Osteoblast (primary cell): ENCODE measurements at places on chromosomes 5 and 9. TPM values are rescaled to one million over a fixed set of nuclear protein-coding genes. Genes with fewer than 3 reads are reported as not detected.

The PCDHGB5 gene
- 21.5 and 24.2 TPM in 2 replicates for total RNA-seq

The TMC1 gene
- under 0.01 TPM in 1 of 2 replicates, not detected in the other for total RNA-seq

The RAB3C gene
- total RNA-seq = not detected in 2 replicates

The HSPB3 gene
- total RNA-seq = not detected in 2 replicates

The LHX3 gene
- total RNA-seq = under 0.01 TPM in 1 of 2 replicates, not detected in the other

The TAF1L gene
- not detected in 2 replicates for total RNA-seq

The TMEM8B gene
- 2.1 and 2.5 TPM in 2 replicates for total RNA-seq

The IL4 gene
- total RNA-seq = not detected in 2 replicates

The TPPP gene
- total RNA-seq = not detected in 2 replicates

The DNAI1 gene
- 47.4 TPM in 1 of 2 replicates, not detected in the other for total RNA-seq

The SLC36A3 gene
- total RNA-seq = not detected in 2 replicates

The TLX3 gene
- not detected in 2 replicates for total RNA-seq

The C9orf153 gene
- under 0.01 and 0.59 TPM in 2 replicates for total RNA-seq

- DNase-seq = no peak
Measured at GRCh38 chr9:69137311-69137710, 36.8 kb upstream of the TJP2 start.

- DNase-seq = peak; percentile 98
Measured at GRCh38 chr9:113564498-113565237, 101.1 kb downstream of the RGS3 start.

- no peak for DNase-seq
Measured at GRCh38 chr9:134350416-134350994, 24.2 kb downstream of the RXRA start.

DNA sequence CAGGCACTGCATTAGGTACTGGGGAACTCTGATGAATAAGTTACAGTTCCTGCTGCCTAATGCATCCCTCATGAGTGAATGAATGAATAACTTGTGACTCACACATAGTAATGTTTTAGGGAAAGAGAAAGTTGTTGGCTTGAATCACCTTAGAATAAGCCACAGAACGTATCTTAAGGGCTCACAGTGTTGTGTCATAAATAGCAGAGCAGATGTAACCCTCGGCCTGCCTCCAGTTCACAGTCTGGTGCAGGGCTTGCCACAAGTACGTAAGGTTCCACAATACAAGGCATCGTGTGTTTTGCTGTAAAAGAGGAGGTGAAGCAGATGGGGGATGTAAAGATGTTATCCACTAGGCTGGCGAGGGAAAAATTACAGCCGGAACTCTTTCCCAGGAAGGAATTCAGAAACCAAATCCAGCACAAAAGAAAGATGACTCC is 218.7 kb downstream of the TRPM3 start:
- peak; percentile 39 for DNase-seq

GRCh38 chr5:173800340-173800739 is 87.8 kb upstream of the CPEB4 start:
- no peak for DNase-seq

GRCh38 chr5:131706281-131706680 is 71.3 kb upstream of the RAPGEF6 start:
- no peak for DNase-seq

- no peak for DNase-seq
Measured at GRCh38 chr5:14767735-14768507, 103.4 kb downstream of the OTULIN start.

DNA sequence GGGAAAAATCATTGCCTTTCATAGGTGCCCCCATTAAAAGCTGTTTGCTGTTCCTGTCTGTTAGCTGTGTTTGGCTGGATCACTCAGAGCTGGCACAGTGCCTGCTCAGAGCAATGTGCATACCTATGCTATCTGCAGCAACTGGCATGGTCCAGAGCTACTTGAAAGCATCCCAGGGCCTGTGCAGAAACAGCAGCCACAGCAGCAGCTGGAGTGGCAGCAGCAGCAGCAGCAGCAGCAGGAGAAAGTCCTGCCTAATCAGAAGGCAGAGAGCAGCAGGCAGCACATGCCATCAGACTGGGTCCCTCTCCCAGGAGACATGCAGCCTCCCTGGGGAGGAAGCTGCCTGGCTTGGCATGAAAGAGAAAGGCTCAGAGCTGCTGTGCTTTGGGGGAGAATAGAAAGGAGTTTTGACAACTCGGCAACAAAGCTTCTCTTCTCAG is 243.8 kb upstream of the WWC1 start:
- no peak for DNase-seq

DNA sequence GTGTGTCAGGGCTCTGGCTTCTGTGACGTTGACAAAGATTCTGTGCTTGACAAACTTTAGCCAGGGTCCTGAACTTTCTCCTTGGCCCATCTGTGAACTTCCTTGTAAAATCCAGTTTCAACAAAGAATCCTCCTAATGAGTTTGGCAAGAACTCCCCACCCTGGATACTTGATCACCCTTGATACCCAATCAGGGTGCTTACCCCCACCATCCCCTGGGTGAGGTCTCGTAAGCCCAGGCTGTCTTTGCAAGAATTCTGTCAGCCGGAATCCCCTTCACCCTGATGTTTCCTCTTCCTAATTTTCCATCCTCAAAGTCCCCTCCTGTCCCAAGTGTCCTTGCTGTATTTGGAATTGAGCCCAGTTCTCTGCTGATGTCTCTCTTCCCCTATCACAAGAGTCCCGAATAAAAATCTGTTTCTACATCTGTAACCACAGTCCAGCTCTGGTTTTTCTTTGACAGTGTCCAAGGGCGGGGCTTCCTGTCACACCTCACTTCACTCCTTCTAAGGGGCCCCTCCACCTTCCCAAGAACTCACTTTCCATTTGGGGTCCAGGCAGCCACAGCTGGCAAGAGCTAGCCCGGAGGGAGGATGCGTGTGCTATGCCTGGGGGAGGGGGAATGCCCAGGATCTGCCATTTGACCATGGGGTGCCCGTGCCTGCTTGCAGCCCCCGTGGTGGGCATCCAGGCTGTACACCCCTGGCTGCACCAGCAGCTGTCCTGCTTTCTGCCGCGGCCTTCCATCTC is 2.7 kb upstream of the CARD19 start:
- DNase-seq = peak; percentile 78

DNA sequence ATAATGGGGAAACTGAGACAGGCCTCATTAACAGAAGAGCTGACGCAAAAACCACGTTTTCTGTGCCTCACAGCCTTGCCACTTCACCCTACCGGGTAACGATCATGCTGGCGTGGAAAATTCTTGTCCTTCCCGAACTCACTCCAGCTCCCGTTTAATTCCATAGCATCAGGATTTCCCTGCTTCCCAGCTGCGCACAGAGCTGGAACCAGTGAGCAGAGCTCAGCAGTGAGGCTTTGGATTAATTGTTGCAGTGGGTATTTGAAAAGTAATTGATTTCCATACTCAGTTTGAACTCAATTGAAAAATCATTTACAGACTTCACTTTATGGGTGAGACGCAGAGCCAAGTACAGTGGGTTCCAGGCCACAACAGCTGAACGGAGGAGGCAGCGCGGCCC is 199.0 kb upstream of the ADAMTS16 start:
- DNase-seq = no peak

GRCh38 chr5:38722918-38723317 is 122.9 kb upstream of the OSMR start:
- no peak for DNase-seq

GRCh38 chr5:96714951-96715451 is 52.8 kb downstream of the CAST start:
- DNase-seq = peak; percentile 79

DNA sequence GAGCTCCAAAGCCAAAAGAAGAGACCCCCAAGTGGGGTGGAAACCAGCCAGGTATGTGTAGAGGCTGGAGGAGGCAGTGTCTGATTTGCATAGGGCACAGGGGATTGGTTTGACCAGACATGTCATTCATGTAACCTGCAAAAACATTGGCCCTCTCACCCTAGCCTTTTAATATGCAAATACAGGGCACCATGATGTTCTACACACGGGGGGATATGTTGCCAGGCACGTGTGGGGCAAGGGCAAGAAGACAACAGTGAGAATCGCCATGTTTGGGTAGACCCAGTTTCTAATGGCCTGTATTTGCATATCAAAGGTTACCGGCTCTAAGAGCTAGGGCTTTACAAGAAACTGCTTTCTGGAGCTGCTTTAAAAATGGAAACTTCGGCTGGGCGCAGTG is 208.9 kb downstream of the GOLPH3 start:
- DNase-seq = no peak

- DNase-seq = no peak
Measured at GRCh38 chr5:36712706-36713105, 106.3 kb downstream of the SLC1A3 start.

DNA sequence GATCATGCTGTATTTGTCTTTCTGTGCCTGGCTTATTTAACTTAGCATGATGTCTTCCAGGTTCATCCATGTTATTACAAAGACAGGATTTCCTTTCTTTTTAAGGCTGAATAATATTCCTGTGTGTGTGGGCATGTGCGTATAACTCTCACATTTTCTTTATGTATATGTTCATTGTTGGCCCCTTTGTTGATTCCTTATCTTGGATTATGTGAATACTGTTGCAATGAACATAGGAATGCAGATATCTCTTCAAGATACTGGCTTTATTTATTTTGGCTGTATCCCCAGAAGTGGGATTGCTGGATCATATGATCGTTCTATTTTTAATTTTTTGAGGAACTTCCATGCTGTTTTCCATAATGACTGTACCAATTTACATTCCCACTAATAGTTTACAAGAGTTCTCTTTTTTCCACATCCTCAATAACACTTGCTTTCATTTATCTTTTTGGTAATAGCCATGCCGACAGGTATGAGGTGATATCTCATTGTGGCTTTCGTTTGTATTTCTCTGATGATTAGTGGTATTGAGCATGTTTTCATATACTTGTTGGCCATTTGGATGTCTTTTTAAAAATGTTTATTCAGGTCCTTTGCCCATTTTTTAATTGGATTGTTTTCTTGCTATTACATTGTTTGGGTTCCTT is 38.0 kb downstream of the CREBRF start:
- no peak for DNase-seq

GRCh38 chr9:136902259-136902821 is 16.0 kb downstream of the TRAF2 start:
- DNase-seq = peak; percentile 99

- peak; percentile 64 for DNase-seq
Measured at GRCh38 chr9:113178087-113178486, 27.3 kb downstream of the SLC31A2 start.

DNA sequence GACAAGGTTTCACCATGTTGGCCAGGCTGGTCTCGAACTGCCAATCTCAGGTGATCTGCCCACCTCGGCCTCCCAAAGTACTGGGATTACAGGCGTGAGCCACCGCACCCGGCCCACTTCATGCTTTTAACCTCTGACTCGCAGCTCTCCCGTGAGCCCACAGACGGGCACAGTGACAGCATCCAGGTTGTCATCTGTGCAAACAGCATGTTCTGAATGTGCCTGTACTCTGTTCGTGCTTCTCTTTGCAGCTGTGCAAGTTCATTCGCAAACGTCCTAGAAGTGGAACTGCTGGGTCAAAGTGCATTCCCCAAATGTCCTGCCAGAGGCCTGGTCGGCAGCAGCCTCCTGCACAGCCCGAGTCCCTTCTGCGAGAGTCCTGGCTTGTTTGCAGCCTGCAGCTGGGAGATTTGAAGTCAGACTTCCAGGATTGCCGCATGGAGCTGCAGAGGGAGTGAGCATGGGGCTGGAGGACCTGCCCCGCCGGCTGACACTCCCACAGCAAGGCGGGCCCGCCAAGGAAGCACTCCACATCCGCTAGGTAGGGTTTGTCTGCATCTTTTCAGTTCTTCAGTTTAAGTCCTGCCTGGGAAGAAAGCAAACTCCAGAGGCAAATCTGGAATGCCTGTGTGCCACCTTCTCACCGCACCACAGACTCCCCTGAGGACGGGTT is 3.4 kb downstream of the BRD3OS start:
- peak; percentile 61 for DNase-seq

GRCh38 chr5:131068076-131068475 is 97.0 kb downstream of the HINT1 start:
- DNase-seq = peak; percentile 11

DNA sequence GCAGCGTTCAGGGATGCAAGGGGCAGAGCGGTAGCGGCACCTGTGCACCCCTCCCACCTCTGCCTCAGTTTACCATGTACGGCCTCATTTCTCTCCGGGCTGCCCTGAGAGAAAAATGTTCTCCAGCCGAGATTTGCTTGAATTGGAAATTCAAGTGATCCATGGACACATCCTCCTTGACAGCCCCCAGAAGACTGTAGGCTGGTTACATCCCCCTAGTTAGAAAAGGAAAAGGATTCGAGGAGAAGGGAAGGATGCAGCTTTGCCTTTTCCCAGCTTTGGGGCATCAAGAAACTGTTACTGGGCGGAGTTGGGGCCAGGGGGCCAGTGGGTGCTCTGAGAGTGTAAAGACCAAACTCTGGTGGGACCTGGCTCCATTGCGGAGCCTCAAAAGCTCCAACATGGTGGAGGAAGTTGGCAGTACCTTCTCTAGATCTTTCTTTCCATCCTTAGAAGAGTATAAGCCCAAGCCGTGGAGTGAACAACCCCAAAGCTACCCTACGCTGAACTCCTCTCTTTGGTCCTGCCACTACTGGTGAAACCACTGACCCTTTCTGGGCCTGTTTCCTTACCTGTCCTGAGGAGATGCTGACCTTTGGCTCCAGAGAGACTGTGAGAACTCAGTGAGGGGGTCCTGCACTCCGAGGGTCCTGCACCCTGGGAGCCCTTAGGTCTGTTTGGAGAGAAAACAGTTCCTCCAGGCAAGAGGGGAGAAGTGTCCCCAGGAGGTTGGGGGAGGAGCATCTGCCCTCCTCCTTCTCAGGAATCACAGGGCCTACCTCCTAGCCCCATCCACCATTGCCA is 1.0 kb upstream of the BARX1 start:
- peak; percentile 87 for DNase-seq

GRCh38 chr5:154300207-154300883 is 109.8 kb downstream of the GALNT10 start:
- DNase-seq = no peak

DNA sequence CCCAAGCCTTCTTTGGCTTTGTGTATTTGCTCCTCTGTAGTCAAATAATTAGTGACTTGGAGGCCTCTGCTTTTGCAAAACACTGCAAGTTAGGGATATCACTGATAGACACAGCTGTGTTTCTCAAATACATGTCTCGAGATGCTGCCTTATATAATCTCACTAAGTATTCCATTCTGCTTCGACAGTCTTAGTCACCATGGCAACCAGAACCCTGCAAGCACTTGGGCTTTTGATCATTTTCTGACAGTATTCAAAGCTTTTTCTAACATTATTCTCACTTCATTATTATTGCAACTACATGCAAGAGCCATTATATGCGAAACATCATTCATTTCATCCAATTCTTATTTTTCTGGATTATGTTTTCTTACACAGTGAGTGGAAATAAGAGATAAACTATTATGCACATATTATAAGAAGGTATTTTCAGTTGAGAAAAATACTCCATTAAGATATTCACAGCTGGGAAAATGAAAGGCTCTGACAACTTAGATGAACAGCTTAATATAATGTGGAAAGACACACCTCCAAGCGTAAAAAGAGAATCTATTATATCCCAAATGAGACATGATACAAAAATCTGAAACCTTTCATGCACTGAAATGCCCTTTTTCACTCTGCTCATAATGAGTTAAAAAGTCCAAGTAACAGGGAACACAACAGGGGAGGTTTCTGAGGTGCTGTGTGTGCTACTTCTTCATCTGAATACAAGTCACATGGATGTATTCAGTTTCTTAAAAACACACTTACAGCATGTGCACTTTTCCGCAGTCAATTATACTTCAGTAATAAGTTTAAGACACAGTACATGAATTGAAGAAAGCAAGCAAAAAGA is 93.9 kb downstream of the SCAI start:
- no peak for DNase-seq
